ENCODE measurements at places on chromosomes 6 and 20. TPM values are rescaled to one million over a fixed set of nuclear protein-coding genes. Genes with fewer than 3 reads are reported as not detected.

GRCh38 chr6:146997062-146997461 is 207.2 kb upstream of the STXBP5 start:
- peak; percentile 13 for DNase-seq

Gene LY6G6F
- not detected for total RNA-seq

DNA sequence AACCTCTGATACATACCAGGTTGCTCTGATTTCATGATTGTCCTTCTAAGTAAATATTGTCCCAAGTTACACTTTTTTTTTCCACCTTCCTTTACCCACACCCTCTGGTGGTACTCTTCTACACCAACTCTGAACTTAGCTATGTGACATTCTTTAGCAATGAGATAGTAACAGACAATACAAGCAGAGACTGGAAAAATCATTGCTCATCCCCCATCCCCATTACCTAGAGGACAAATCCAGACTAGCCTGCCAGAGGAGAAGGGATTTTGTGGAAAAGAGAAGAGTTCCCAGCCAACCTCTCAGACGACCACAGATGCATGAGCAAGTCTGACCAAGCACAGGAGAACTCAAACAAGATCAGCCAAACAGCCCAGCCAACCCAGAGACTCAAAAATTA is 32.8 kb upstream of the TFAP2B start:
- no peak for DNase-seq

GRCh38 chr20:15911581-15911980 is 661.7 kb downstream of the KIF16B start:
- DNase-seq, result no peak

Gene RCAN2
- total RNA-seq, result 1.0 TPM

- no peak for DNase-seq
These were observed 1.5 kb upstream of the TNXB start for GRCh38 chr6:32110632-32111031.

Gene TINAG
- total RNA-seq, result not detected

Gene PDYN
- total RNA-seq, result not detected

- DNase-seq, result no peak
These were observed 23.9 kb upstream of the VEGFA start for GRCh38 chr6:43746071-43746470.

GRCh38 chr20:49405062-49405683 is 77.3 kb downstream of the KCNB1 start:
- DNase-seq, result no peak

Measured in H4 (cell line).